NCI-H1092 treated with DMSO at 0.1 percent for 48 hours (cell line): ENCODE measurements at places on chromosomes 6 and 20.

- DNase-seq, result peak; percentile 17
Measured at GRCh38 chr6:136889271-136890193, 32.6 kb upstream of the SLC35D3 start.

- no peak for DNase-seq
Measured at GRCh38 chr6:45256697-45257695, 71.1 kb upstream of the RUNX2 start.

- DNase-seq, result no peak
Measured at GRCh38 chr6:131107151-131107550, 28.1 kb upstream of the AKAP7 start.

GRCh38 chr6:148091394-148091793, 251.2 kb upstream of the SASH1 start:
- DNase-seq, result no peak

- DNase-seq, result no peak
Measured at GRCh38 chr6:70657706-70658105, 10.0 kb upstream of the SMAP1 start.

DNA sequence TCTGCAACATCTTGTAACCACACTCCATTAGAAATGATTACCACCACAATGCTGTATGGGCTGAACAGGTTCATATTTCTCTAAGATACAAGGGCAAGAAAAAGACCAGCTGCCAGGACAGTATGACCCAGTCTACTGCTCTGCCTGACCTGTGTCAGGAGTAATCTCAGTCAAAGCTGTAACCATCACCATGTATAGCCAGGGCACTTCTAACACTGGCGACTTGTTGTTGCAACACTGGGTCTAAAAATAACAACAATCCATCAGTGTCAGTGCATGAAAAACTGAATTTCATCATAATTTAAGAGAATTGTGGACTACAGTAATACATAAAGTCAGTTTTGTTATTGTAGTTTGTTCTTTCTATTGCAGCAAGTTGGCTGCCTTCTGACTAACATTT, 738.6 kb upstream of the ADGRB3 start:
- DNase-seq, result no peak

DNA sequence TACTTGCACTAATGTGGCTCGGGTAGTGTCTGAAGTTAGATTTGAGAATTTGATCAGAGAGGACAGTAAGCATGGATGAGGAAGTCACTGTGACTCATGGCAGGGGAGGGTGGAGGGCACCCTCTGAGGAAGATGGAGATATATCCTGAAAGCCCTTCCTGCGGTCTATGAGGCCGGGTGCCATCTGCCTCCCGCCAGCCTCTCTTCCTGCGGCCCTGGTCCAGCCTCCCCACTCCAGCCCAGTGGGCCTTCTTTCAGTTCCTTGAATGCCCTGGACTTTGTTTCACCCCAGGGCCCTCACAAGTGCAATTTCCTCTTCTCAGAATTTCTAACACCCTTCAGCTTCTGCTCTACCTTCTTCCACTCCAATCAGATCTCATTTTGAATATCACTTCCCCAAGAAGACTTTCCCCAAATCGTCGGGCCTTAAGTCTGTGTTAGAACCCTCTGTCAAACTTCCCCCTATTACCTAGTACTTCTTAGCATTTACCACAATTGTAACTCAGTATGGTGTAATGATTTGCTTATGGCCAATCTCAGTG, 20.2 kb upstream of the TNFAIP3 start:
- no peak for DNase-seq

DNA sequence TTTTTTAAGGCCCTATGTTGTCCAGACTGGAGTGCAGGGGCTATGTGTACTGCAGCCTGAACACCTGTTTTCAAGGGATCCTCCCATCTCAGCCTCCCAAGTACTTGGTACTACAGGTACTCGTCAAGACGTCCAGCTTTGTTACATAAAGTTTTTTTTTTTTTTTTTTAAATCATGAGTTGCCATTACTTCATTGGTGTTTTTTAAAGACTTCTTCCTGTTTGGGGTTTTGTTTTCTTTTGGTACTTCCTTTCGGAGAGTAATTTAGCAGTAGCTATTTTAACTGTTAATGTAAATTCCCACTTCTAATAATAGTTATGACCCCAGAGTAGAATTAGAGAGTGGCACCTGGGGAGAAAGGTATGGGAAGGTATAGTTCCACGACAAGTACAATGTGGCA, 10.5 kb downstream of the ZNFX1 start:
- no peak for DNase-seq

- no peak for DNase-seq
Measured at GRCh38 chr6:16314296-16314695, 75.9 kb downstream of the GMPR start.

DNA sequence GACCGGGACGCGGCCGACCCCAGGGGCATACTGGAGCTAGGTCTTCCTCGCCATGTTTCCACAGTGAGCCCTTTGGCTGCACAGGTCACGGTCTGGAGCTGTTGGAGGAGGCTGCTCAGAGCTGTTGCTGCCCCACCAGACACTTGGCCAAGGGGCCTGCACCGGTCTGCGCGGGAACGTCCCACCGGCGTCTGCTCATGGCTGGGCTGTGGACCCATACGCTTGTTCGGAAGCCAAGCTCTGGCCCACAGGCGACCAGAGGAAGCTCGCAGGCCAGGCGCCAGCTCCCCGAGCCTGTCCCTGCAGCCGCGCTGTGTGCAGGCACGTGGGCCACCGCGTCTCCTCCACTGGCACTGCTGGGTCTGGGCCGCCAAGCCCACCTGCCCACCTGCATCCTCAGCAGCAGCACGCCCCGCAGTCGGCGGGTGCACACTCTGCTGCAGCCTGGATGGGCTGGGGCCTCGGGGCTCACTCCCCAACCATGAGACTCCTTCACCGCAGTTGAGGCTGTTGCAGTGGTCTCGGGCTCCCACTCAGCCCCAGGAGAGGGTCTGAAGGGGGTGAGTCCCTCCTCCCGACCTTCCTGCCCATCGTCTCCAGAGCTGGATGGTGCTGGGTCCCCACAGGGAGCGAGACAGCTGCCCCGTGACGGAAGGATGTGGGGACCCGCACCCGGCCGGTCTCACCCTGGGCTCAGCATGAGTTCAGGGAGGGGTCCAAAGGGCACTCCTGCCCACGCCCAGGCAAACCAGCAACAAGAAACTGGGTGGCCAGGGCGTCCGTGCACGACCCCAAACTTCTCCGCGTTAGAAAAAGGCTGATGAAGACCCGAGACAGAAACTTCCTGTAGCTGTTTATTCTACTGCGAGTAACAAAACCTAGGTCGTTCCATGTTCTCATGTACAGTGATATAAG, 15.5 kb upstream of the TCFL5 start:
- DNase-seq, result no peak

- DNase-seq, result no peak
Measured at GRCh38 chr20:38065764-38066375, 32.3 kb downstream of the RPRD1B start.

- DNase-seq, result no peak
Measured at GRCh38 chr6:33630014-33630413, 8.9 kb downstream of the ITPR3 start.

DNA sequence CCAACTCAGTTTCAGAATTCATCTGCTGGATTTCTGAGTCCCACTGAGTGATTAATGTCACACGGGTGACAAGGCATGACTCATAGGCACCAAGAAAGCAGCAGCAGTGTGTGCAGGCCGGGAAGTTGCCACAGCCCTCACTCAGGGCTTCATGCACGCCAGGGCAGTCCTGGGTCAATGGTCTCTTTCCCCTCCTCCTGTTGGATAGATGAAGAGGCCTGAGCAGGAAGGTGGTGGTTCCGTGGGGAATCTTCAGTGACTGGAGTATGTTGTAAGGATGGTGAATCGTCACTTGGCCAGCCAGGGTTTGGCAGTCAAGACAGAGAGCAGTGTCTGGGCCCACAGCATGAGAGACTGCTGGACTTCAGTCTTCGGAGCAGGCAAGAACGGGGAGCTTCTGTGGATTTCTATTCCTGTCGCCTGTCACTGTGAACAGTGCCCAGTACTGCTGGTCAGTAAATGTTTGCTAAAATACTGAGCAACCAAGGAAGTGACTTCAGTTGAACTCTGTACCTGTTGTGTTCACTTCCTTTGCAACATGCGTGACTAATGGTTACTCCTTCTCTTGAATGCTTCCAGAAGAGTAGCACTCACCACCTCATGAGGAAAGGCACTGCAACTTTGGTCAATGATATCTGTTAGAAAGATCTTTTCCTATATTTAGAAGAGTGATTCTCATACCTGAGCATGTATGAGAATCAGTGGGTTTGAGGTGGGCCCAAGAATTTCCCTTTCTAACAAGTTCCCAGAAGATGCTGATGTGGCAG, 62.0 kb upstream of the CD93 start:
- DNase-seq, result no peak

DNA sequence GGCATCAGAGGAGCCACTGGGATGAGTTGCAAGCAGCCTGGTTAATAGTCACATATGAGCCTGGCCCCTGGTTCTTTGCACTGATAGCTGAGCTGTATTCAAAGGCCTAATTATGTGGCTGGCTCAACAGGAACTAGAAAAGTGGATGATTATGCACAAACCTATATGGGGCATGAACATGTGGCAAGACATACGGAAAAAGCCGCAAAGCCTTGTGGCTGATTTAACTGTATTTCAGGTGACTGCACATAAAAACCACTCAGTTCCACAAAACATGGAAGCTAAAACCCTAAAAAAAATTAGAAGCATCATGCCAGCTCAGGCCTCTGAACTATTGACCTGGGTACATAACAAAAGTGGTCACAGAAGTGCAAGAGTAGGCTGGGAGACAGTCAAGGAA, 13.0 kb upstream of the MUC22 start:
- DNase-seq, result no peak

GRCh38 chr6:150336299-150336698, 32.5 kb upstream of the IYD start:
- no peak for DNase-seq
